Large intestine (tissue), 12 donors: ENCODE measurements at places on chromosomes 16 and 17. TPM values are rescaled to one million over a fixed set of nuclear protein-coding genes. Genes with fewer than 3 reads are reported as not detected.

CCDC144A gene
- 0.34 TPM for polyA plus RNA-seq

GRCh38 chr17:74746922-74747321 lies 1.5 kb upstream of the NHERF1 start:
- no peaks in the 10 kb centered on the region for H3K27me3 ChIP-seq
- peaks cover 5% of the 10 kb centered on the region for H3K36me3 ChIP-seq
- DNase-seq: no peak
- H3K27ac ChIP-seq: peak overlapping the region; percentile 56
- H3K4me3 ChIP-seq: no peak overlapping the region

- peaks cover 10% of the 10 kb centered on the region for H3K4me1 ChIP-seq
- H3K36me3 ChIP-seq: peaks cover 3% of the 10 kb centered on the region
- H3K4me3 ChIP-seq: no peak overlapping the region
- DNase-seq: no peak
Measured at GRCh38 chr17:74827800-74828199, 31.9 kb downstream of the GRIN2C start.

DNA sequence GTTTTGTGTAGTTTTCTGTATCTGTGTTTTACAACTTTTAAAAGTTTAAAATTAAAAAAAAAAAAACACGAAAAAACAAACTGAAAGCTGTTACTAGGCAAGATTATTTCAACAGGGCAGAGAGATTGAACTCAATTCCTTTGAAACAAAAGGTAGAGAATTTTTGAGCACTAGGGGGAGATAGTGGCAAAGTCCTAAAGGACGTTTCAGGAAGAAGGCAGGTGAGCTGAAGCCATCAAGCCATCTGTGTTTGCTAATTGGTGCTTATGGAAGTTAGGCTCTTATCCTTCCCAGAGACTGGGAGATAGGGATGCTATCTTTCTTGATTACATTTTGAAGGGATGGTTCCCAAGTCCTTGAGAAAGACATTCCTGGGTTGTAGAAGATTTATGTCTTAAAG lies 70.6 kb upstream of the CLEC3A start:
- no peak overlapping the region for H3K27ac ChIP-seq
- no peaks in the 10 kb centered on the region for H3K4me1 ChIP-seq
- no peaks in the 10 kb centered on the region for H3K36me3 ChIP-seq
- H3K27me3 ChIP-seq: no peaks in the 10 kb centered on the region
- H3K4me3 ChIP-seq: no peak overlapping the region

DNA sequence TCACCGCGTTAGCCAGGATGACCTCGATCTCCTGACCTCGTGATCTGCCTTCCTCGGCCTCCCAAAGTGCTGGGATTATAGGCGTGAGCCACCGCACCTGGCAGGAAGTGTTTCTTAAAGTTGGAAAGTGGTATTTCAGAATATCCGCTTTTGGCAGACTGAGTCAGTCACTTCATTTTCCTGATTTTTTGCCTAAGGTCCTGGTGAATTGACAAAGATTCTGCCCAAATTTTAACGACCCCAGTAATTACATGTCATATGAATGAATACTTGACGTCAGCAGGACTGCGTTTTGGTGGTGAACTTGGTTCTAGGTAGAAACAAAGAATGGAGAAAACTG lies 4.5 kb upstream of the BRCA1 start:
- H3K27me3 ChIP-seq: no peaks in the 10 kb centered on the region
- DNase-seq: no peak
- peaks cover 5% of the 10 kb centered on the region for H3K4me1 ChIP-seq
- H3K4me3 ChIP-seq: no peak overlapping the region

DNA sequence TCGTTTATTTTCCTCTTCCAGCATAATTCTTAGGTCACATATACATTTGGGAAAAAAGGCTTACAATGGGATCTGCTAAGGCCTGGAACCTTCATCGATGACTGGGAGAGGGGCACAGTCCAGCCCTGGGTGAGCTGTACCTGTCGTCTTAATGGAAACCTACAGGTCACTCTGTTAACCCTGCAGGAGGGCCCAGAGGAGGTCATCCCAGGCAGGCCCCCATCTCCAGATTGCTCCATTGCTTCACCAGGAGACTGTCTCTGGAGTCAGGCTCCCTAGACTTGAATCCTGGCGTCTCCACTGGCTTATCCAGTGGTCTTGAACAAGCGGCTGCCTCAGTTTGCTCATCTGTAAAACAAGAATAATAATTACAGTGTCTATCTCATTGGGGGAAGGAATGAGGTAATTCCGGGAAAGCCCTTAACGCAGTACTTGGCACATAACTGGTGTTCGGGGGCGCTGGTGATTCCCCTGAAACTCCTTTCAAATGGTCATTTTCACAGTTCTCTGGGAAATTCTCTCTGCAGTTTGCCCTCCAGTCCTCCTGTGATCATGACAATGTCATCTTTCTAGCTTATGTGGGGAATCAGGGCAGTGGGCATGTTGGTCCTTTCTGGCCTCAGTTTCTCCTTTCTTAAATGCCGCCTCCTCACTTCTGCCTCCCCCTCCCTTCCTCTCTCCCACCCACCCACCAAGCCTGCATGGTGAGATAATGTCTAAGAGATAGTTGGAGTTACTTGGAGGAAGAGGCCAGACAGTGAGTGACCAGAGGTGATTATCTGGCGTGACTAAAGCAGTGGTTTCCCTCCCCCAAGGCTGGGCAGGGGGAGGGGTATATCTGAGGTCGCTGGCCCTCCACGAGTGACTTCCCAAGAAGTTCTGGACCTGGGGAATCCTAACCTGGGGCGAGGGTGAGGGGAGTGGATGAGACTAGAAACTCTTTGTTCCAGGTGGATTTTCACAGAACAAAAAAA lies 31.3 kb upstream of the TAC4 start:
- no peak for DNase-seq
- no peak overlapping the region for H3K27ac ChIP-seq
- H3K4me3 ChIP-seq: no peak overlapping the region

DNA sequence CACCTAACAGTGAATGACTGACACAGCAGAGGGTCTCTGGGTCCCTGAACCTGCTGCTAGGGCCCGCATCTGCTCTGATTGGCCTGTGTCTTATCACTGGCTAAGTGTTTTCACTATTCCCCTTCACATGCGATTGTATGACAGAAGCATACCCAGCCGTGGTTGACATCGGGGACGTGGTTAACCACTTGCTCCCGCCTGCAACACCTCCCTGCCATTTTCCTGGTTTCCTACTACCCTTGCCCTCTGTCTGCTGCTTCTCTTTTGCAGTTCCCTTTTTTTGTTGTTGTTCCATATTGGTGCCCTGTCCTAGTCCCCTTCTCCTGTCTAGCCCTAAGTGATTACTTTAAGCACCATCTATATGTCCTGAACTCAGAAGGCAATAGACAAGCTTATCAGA lies 177.0 kb downstream of the RGS9 start:
- H3K36me3 ChIP-seq: no peaks in the 10 kb centered on the region
- H3K4me3 ChIP-seq: no peak overlapping the region
- no peak overlapping the region for H3K27ac ChIP-seq
- H3K27me3 ChIP-seq: peaks cover 2% of the 10 kb centered on the region
- no peaks in the 10 kb centered on the region for H3K4me1 ChIP-seq
- DNase-seq: no peak

- H3K36me3 ChIP-seq: no peaks in the 10 kb centered on the region
- DNase-seq: no peak
- H3K4me1 ChIP-seq: no peaks in the 10 kb centered on the region
- H3K27ac ChIP-seq: no peak overlapping the region
Measured at GRCh38 chr17:77744066-77744988, 214.2 kb upstream of the TNRC6C start.

- H3K36me3 ChIP-seq: no peaks in the 10 kb centered on the region
- peak overlapping the region; percentile 14 for H3K4me3 ChIP-seq
- H3K4me1 ChIP-seq: peaks cover 53% of the 10 kb centered on the region
Measured at GRCh38 chr17:79811011-79811867, 14.4 kb upstream of the CBX8 start.

MYL11 gene
- 14.6 TPM for polyA plus RNA-seq

GRCh38 chr17:55348749-55349354 lies 72.8 kb downstream of the MMD start:
- DNase-seq: peak; percentile 42
- H3K27me3 ChIP-seq: peaks cover 3% of the 10 kb centered on the region
- H3K4me1 ChIP-seq: no peaks in the 10 kb centered on the region
